ENCODE measurements at places on chromosomes 6 and 20.

GRCh38 chr6:15501826-15502445 lies 160.9 kb downstream of the DTNBP1 start:
- DNase-seq = no peak

DNA sequence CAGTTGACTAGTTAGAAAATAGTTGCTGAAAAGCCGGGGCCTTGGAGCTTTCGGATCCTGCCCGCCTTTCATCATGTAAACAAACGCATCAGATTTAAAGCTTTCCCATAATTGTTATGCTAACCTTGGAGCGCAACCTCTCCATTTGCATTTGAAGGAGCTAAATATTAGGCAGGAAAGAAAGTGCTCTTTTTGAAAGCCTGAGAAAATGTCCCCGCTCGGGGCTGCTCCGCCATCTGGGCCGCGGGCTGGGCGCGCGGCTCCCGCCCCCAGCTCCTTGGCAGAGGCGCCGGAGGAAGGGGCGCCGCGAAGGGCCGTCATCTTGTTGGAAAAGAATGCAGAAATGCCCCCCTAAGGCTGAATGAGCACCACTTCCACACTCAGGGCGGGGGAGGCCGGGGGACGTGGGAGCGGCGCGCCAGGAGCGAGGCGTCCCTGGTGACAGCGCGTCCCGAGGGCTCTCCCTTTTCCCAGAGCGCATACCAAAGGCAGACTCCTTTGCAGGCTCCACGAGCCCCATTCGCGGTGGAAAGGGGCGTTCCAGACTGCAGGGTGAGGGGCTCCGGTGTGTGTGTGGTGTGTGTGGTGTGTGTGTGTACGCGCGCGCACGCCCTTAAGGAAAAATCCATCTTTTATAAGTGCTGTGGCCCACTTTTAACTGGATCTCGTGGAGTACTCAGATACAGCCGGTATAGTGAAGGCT lies 145.6 kb upstream of the ID4 start:
- no peak for DNase-seq

- DNase-seq = no peak
Observed at GRCh38 chr6:159180001-159180400, 10.8 kb downstream of the FNDC1 start.

- no peak for DNase-seq
Observed at GRCh38 chr6:87146363-87146762, 9.0 kb upstream of the ZNF292 start.

DNA sequence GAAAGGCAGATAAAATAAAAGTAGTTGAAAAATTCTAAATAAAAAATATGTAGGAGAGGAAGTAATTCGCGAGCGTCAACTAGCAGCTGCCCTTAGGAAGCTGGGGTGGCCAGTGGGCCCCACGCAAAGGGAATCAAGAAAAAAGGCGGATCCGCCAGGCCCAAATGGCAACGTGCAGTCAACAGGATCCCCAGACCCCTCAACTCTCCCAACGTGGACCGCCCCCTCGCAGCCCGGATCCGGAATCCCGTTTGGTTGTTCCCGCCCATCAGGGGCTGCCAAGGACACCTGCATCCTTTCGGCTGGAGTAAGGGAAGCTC lies 296 bp downstream of the DZANK1 start:
- no peak for DNase-seq

DNA sequence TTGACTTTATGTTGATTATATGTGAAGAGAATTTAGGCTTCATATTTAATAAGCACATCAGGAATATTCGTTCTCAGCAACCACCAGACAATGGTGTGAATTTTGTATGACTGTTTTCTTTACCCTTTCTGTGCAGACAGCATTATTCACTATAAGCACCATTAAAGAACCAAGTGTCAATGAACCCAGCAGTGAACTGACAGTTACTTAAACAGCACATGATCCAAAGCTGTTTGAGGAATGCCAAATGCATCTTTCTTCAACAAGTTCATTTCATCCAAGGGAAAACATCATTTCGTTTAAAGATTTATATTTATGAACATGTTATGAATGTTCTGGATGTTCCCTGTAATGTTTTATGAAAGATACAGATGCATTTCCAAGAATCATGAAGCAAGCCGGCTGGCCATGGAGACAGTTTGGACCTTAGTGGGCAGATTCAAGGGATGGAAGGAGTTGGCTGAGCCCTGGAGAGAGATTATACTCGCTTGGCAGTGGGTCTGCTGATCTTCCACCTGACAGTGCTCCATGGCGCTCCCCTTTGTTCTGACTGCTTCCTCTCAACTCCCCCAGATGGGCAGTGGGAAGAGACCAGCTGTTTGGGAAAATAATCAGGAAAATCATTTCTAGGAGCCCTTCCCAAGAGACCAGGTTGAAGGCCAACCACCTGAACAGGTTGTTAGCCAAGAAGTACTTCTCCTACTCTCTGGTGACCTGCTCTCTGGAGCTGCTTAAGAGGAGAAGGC lies 326.0 kb upstream of the RSPO3 start:
- no peak for DNase-seq

GRCh38 chr6:156182356-156182755 lies 594.8 kb upstream of the ARID1B start:
- DNase-seq = no peak

GRCh38 chr20:62246872-62247652 lies 8.7 kb downstream of the OSBPL2 start:
- no peak for DNase-seq

- DNase-seq = no peak
Observed at GRCh38 chr6:112370946-112371345, 23.8 kb downstream of the RFPL4B start.

DNA sequence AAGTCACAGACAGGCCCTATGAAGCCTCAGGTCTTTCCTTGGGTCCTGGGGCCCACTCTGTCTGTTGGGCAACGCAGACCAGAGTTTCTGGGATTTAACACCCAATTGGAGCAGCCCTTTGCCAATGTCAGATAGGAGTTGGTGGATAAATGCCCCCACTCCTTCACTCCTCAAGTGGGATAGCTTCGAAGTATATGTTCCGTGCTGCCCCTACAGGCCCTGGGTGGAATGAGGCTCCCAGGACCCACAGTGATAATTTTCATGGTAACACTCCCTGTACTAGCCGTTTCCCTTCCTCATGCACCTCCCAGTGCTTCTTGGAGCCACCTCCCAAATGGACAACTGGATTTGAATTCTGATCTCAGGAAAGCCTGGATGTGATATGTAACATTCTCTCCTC lies 145.4 kb downstream of the FOXA2 start:
- no peak for DNase-seq

GRCh38 chr6:99813565-99813964 lies 180.5 kb downstream of the MCHR2 start:
- DNase-seq = no peak

GRCh38 chr20:17142666-17143065 lies 84.2 kb upstream of the PCSK2 start:
- DNase-seq = no peak

DNA sequence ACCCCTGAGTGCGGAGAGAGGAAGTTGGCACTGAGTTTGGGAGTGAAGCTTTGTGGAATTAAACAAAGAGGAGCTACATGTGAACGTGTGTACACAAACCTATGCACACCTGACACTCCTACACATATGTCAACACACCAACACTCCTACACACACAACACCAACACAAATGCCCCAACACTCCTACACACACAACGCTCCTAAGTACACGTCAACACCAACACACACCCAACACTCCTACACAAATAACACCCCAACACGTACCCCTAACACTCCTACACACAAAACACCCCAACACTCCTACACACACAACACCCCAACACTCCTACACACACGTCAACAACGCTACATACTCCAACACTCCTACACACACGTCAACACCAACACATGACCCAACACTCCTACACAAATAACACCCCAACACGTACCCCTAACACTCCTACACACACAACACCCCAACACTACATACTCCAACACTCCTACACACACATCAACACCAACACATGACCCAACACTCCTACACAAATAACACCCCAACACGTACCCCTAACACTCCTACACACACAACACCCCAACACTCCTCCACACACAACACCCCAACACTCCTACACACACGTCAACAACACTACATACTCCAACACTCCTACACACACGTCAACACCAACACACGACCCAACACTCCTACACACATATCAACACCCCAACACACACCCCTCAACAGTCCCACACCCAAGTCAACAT lies 40.1 kb upstream of the ZBP1 start:
- DNase-seq = no peak

DNA sequence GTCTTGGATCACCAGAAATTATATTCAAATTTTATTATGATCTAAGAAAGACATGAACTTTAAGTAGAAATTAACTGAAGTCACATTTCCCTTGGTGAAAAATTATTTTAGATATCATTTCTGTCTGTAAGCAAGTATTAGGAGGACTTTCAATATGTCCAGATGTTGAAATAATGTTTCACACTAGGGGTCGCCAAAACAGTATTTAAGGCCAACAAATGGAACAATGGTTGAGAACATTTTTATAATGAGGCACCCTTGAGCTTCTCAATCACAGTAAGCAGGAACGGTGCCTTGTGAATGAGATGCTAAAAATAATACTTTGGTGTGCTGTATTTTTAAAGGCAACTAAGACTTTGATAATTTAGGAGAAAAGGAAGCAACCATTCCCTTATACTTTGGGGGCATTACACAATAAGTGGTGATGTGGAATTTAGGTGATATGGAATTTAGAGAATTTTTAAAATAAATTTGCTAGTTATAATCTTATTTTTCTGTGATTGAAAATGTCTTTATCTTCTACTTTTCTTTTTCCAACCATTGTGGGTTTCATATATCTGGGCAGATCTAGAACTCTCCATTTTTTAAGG lies 9.6 kb upstream of the SF3B5 start:
- DNase-seq = no peak

GRCh38 chr6:85569323-85569722 lies 24.3 kb downstream of the SNX14 start:
- no peak for DNase-seq
